ENCODE measurements at places on chromosomes 1 and 21.
A peak's percentile ranks its signal among the peaks of the same experiment; 100 is the strongest.

- no peak for DNase-seq
These were observed 484.8 kb upstream of the RUNX1 start for GRCh38 chr21:35533893-35534292.

GRCh38 chr1:65963156-65963888 is 170.6 kb downstream of the PDE4B start:
- no peak for DNase-seq

DNA sequence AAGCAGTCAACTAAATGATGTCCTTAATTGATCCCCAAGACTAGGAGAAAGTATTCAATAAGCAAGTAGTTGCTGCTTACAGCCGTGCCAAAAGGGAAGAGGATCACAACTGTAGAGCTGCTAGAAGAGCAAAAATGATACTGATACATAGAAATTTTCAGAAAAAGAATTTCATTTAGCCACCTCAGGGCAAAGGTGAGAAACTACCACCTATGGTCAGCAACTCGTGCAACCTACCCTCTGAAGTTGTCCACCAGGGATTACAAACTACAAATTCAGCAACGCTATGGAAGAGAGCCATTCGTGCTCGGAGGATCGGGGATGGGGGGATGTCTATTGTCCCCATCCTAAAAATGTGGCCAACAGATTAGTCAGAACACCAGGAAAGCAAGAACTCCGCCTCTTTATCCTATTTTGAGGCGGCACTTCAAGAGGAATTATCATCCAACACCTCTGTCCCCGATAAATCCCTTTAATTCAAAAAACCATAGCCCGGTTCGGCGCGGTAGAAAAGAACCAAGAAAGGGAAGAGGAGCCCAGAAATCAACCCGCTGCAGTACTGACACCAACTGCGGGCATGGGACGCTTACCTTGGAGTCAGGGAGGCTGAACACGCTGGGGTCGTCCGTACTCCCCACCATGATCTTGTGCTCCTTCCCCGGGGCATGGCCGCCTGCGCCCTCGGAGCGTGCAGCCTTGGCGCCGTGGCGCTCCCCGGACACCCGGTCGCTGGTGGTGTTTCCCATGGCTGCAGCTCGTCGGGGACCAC is 687 bp downstream of the PRKAB2 start:
- DNase-seq = no peak

DNA sequence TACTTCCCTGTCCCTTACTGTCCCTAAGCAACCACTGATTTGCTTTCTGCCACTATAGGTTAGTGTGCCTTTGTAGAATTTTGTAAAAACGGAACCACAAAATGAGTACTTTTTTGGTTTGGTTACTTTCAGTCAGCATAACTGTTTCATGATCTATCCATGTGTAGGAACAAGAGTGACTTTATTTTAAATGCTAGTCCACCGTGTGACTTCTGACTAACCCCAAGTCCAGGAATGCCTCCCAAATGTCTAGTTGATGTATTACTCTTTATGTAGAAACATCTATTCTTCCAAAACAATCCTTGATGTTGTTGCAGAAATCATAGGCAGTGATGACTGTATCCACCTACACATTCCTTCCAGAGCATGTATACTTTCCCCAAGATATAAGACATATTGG is 21.3 kb downstream of the ATPAF1 start:
- no peak for DNase-seq

- DNase-seq = no peak
These were observed 513.6 kb upstream of the PTBP2 start for GRCh38 chr1:96207936-96208335.

DNA sequence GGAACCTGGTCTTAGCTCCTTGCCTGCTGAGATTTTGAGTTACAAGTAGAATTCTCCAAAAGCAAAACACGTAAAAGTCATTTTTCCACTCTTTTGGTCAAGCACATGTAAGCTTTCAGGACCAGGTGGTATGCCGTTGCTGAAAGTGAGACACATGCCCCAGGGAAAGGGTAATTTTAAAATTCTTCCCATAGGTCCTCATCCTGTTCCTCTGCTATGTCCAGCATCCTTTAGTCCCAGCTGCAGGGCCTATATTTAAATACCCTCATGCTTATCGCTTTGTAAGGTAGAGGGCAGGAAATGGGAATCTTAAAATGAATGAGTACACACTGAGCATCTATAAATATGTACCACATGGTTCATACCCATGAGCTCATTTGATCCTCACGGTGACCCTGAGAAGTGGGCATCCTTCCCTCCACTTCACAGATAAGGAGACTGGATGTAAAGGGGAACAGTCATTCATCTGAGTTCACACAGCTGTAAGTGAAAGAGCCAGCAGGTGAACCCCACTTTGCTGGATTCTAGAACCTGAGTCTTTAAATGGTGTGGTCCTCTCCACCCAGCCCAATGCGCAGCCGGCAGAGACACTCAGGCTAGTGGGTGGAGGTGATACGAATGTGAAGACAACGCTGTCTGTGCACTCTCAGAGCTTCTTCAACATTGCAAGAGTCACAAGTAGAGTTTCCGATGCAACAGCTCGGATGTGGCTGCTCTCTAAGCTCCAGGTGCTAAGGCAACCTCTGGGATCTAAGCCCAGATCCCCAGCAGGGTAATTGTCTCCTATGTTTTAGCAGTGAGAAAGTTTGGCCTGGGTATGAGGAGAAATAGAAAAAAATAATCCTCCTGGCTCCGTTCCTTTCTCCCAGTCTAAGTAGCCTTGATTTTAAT is 163.5 kb downstream of the PLXNA2 start:
- DNase-seq = no peak

- DNase-seq = no peak
These were observed 2.7 kb downstream of the SPATA21 start for GRCh38 chr1:16434501-16434900.

GRCh38 chr1:53207726-53208125 is 11.1 kb downstream of the CPT2 start:
- no peak for DNase-seq

DNA sequence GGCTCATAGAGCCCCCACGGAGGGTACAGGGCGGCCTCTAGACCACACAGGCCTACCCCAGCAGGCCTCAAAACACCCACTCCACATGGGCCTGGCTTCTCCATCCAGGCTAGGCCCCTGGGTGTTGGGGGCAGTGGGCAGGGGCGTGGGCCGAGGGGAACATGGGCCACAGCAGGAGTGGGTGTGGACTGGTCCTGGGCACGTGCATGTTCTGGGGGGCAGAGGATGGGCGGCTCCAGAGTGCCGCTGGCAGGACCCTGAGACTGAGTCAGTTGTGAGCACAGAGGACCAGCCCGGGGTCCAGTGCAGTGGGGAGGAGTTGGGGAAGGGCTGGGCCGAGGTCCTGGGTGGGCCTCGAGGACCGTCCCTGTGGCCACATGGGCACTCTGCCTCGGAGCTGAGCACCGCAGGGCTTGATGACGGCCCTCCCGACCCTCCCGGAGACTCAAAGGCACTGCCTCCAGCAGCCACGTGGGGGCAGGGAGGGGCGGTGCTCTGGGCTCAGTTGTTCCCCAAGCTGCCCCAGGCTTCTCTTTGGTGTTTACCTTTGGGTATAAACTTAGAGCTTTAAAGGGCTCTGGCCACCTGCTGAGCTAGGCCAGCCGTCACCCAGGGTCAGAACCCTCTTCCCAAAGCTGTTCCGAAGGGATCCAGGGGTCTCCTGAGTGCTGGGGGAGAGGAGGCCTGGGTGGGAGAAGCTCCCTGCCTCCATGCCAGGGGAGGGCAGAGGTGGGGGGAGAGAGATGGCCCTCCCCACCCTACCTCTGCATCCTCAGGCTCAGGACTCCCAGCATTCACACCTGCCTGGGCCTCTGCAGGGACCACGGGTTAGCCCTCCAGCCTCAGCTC is 79.9 kb downstream of the MORN1 start:
- DNase-seq = no peak

DNA sequence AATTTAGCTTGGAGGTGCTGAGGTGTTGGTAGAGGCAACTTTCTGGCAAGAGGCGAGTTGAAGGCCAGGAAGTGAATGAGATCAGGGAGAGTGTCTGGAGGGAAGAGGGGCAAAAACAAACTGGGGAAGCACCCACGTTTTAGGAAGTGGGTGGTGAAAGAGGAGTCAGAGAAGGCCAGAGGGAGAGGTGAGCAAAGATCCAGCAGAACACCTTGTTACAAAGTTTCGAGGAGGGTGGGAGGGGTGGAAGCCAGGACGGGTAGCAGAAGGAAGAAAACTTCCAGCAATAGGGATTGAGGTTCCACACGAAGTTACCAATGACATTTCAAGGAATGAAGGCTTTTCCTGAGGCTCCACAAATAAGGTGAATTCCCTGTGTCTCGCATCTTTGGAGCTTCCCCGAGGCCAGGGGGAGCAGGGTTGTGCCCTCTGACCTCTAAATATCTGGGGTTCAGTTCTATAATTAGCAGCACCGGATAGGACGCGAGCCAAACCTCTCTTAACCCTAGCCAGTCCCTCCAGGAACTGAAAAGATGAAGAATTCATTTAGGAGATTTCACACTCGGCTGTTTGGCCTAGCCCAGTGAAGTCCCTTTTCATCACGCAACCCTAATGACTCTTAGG is 578 bp upstream of the SESN2 start:
- DNase-seq = no peak

GRCh38 chr1:193905288-193906085 is 719.1 kb upstream of the B3GALT2 start:
- no peak for DNase-seq

GRCh38 chr1:44038876-44039657 is 7.8 kb upstream of the SLC6A9 start:
- DNase-seq = no peak

DNA sequence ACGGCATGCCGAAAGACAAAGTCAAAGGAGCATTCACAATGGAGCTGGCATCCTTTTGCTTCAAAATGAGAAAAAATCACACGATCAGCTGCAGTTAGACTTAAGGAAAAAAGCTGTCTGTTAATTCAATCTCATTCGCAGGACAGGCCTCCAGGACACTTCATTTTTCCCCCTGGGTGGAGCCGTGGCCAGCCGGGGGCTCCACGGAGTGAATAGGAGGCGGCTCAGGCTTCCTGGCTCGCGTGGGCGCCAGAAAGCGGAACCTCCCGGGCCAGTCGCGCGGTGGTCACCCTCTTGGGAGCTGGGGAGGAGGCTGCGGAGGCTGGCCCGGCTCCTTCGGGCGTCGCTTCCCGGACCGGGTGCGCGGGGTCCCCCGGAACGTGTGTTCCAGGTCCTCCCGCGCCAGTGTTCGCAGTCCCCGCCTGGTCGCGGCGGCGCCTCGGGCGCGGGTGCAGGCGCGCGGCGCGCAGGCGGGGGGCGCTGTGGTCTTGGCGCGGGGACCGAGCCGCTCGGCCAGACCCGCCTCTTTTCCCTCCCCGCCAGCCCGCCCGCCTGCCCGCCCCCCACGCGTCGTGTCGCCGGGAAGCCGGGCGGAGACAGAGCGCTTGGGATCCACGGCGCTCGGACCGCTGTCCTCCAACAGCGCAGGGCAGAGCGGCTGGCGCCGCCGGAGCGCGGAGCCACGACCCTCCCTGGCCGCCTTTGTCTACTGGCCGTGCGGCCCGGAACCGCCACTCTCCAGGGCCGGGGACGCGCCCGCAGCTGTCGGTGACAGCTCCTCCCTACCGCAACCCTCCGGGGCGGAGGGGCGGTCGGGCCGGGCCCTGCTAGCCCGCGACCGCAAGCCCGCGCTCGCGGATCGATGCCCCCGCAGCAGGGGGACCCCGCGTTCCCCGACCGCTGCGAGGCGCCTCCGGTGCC is at the start of gene RHOU:
TSS of gene RHOU (plus strand) at position 599 of the 921 bp plus-strand sequence. CDS start at position 863, 264 bp downstream.
- peak; percentile 16 for DNase-seq

- DNase-seq = no peak
These were observed 344.0 kb upstream of the USP24 start for GRCh38 chr1:55559161-55559611.

GRCh38 chr21:30340714-30341573 is 3.5 kb upstream of the KRTAP27-1 start:
- DNase-seq = no peak

DNA sequence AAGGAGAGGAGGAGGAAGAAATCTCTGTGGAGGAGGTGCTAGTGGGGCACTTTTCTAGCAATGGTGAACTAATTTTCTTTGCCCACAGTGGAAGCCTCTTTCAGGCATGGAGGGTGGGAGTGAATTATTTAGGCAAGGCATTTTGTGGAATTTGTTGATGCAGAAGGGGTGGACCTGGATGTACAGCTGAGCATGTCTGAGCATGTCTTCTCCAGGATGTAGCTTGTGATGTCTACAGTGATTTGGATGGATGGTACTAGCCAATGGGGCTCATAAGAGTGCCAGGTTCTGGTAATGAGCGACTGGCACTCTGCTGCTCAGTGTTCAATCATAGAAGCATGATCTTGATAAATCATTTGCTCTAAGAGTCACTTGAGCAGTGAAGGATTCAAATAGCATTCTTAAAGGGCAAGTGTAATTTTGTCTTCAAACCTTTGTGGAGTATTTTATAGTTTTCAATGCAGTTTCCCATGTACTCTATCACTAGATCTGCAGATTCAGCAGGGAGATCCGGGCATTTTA is 153.9 kb upstream of the LMO4 start:
- DNase-seq = no peak

DNA sequence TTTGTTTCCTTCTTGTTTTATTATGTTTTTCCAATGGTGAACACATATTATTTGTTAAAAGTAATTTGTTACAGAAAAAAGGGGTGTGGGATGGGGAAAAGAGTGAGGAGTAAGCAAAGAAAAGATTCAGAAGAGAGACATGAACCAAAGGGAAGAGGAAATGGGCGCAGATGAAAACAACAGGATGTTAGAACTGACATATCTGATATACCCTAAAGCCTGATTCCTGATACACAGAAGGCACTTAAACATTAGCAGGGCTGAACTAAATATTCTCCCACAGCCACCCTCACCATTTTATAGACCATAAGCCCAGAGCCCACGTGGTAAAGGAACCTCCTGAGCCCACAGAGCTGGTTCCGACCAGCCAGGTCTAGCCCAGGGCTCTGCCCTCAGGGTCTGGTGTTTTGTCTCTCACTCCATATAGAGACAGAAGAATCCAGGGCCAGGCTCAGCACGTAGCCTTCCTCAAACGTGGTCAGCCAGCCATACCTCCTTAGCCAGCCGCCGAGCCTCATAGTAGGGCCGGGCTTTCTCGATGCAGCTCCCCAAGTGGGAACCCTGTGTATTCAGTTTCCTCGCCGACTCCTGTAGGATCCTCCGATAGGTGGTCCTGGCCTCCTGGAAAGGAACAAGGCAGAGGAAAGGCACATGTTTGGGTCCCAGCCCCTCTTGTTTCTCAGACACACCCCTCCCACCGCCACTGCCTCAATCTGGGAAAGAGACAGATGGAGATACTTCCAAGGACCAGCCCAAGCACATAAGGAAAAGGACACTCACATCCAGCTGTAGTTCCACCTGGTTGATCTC is 9.5 kb downstream of the SH3BP5L start:
- DNase-seq = no peak

DNA sequence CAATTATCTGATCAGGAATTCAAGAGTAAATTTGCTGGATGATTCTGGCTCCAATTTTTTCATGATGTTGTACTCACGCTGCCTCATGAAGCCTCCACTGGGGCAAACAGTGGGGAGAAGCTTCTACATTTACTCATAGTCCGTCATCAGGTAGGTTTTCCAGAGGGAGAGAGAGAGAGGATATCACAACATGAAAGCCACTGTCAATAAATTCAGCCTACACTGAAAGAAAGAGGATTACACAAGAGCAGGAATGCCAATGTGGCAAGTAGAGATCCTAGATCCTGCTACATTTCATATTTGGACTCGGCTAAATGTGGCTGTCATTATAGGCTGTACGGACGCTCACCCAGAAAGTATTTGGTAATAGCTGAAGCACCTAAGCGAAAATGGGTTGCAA is 819.9 kb downstream of the BRINP3 start:
- DNase-seq = peak; percentile 10

- DNase-seq = no peak
These were observed 34.5 kb downstream of the DBT start for GRCh38 chr1:100215101-100215500.

- no peak for DNase-seq
These were observed 11.7 kb upstream of the ANGPTL3 start for GRCh38 chr1:62585469-62586155.
